Fibroblast of gingiva (primary cell): ENCODE measurements at places on chromosomes 5 and 9.

- peak; percentile 56 for DNase-seq
Measured at GRCh38 chr9:20728493-20729220, 44.6 kb downstream of the FOCAD start.

DNA sequence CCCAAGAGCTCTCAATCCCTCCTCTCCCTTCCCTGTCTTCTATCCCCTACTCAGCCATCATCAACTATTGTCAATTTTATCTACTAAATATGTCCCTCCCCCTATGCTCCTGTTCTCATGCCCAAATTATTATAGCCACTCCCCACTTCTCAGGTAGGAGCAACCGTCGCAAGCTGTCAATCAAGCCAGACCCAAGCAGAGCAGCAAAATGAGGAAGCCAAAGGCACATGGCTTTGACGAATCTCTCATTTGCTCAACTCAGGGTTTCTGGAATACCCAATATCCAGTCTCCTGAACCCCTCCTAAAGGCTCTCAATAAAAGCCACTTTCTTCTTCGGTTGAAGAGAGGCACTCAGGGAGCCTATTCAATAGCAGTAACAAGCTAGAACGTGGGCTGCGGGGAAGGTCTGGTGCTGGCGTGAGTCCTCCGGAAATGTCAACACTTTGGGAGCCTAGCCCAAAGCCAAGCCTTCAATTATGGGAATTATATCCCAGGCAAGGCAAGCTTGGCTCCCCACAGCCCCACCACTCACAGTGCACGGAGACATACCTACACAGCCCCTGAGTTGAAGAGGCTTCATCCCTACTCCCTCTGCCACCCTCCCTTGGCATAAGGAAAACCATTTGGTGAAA lies 47.7 kb downstream of the SIL1 start:
- DNase-seq = no peak

- no peak for DNase-seq
Measured at GRCh38 chr9:21414220-21414940, 5.5 kb downstream of the IFNA8 start.

DNA sequence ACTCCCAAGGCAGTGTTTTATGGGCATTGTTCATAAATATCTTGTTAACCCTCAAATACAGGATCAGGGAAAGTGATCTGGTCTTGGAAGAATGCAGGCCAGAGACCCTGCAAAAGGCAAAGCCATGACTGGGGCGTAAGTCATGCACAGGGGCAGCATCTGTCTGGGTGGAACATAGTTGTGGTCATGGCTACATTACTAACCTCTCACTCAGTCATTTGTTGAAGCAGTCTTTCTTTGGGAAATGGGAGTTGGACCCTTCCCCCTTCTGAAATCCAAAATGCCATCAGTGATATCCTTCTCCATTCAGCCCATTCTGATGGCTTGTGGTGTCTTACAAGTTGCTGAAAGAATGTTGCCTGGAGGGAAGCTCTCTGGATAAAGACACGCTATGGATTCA lies 68.1 kb downstream of the GDNF start:
- DNase-seq = peak; percentile 57

GRCh38 chr5:115295777-115296123 lies 704 bp downstream of the CCDC112 start:
- DNase-seq = no peak

- no peak for DNase-seq
Measured at GRCh38 chr5:100603141-100603540, 68.0 kb downstream of the FAM174A start.

DNA sequence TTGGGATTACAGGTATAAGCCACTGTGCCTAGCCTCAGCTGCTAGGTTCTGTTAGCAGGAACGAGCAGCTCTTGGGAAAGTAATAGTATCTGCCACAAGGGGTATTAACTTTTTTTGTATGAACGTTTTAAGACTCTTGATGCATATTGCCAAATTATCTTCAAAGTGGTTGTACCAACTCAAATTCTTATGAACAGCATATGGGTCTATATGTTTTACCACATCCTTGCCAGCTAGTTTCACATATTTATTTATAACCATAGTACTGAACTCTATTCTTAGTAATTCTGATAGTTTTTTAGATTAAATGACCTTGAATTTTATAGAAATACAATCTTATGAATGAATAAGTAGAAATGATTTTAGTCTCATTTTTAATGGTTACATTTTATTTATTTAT lies 80.9 kb downstream of the HSPA4 start:
- DNase-seq = no peak

GRCh38 chr5:44099643-44100042 lies 289.6 kb downstream of the FGF10 start:
- peak; percentile 89 for DNase-seq

- DNase-seq = no peak
Measured at GRCh38 chr5:135511761-135512575, 23.8 kb downstream of the NEUROG1 start.

DNA sequence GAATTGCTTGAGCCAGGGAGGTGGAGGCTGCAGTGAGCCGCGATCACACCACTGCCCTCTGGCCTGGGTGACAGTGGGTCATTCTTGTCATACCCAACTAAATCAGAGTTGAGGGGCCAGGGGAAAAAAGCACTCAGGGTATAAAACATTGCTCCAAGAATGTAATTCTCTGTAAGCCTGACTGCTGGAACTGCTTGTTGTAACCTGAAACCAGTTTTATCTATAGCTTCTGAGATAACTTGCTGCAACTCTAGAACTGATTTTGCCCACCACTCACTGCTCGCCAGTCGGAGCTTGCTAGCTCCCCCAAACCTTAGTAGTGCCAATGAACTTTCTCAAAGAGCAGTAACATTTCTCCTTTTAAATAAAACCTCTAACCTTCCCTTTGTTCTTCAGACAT lies 9.6 kb upstream of the MSH3 start:
- no peak for DNase-seq

- DNase-seq = no peak
Measured at GRCh38 chr5:139681112-139681458, 32.9 kb downstream of the CXXC5 start.

DNA sequence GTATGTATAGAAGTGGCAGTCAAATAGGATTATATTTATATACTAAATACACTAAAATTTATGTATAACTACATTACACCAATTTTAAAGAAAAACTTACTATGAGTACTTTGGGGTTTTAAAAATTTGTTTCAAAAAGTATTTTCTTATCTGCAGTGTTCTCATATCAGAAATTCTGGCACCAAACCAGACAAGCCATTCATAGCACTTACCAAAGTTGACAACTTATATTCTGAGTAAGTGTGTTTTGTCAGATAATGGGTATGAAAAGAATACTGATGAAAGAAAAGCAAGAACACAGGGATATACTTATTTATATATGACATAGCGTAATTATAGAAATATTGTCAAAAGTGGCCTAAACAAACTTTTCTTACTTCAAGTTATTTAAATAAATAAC lies 67.5 kb downstream of the SPEF2 start:
- DNase-seq = no peak

DNA sequence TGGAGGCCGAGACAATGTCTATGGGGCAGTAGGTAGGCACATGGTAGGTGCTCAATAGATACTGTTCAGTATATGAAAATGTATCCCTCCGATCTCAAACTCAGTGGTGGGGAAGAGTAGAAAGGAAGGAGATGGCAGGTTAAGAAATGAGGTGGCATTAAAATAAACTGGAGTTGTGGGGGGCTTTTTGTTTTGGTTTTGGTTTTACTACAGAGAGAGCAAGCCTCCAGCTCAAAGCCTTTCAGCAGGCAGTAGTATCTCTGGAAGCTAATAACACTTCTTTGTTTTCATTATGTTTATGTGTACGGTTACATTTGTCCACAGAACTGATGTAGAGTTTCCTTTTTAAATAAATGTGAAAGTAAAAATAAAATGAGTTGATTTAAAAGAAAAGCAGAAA lies 8.6 kb downstream of the MFAP3 start:
- no peak for DNase-seq

DNA sequence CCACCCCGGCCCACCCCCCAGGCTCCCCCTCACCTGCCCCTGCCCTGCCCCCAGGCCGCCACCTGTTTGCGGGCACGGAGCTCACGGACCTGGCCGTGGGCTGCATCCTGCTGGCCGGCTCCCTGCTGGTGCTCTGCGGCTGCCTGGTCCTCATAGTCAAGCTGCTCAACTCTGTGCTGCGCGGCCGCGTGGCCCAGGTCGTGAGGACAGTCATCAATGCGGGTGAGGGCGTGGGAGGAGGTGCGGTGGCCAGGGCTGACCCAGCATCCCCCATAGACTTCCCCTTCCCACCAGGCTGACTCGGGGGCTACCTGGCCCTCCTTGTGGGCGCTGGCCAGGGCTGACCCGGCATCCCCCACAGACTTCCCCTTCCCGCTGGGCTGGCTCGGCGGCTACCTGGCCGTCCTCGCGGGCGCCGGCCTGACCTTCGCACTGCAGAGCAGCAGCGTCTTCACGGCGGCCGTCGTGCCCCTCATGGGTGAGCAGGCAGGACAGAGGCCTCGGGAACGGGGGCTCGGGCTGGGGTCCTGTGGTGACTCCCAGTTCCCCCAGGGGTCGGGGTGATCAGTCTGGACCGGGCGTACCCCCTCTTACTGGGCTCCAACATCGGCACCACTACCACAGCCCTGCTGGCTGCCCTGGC lies 3.5 kb downstream of the SLC34A3 start:
- no peak for DNase-seq

DNA sequence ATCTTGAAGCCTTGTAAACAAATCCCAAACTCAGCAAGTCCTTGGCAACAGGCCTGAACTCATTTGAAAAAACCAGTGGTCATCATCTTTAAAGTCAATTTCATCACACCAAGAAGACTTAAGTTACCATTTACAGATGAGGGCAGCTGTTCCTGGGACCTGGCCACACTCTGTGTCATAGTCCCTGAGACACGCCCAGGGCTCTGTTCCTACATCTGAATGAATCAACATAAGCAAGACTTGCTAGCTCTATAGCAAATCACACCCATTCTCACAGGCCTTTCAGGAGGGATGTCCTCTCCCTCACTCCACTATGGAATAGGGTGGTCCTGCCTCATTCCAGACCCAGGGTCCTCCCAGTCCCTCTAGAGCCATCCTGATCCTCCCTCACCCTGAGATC lies 142.8 kb downstream of the NSG2 start:
- peak; percentile 14 for DNase-seq

- DNase-seq = no peak
Measured at GRCh38 chr5:4130819-4131218, 535.2 kb downstream of the IRX1 start.

GRCh38 chr9:3912817-3913216 lies 387.0 kb upstream of the RFX3 start:
- DNase-seq = no peak

DNA sequence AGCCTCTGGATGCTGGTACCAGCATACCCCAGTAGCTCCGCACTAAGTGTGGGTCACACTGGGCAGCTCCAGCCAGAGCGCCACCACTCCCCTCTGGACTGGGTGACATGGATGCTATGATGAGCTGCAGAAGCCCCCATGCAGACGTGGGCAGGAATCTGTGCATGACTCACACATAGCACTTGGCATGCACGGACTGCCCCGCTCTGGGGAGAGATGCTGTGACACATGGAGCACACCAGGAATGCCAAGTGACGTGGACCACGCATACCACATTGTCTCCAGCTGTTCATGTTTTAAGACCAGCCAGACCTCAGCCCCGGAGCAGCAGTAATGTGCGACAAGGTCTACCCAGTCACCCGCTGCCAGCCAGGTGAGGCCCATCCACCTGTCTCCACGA lies 64.1 kb downstream of the SEMA4D start:
- peak; percentile 74 for DNase-seq

DNA sequence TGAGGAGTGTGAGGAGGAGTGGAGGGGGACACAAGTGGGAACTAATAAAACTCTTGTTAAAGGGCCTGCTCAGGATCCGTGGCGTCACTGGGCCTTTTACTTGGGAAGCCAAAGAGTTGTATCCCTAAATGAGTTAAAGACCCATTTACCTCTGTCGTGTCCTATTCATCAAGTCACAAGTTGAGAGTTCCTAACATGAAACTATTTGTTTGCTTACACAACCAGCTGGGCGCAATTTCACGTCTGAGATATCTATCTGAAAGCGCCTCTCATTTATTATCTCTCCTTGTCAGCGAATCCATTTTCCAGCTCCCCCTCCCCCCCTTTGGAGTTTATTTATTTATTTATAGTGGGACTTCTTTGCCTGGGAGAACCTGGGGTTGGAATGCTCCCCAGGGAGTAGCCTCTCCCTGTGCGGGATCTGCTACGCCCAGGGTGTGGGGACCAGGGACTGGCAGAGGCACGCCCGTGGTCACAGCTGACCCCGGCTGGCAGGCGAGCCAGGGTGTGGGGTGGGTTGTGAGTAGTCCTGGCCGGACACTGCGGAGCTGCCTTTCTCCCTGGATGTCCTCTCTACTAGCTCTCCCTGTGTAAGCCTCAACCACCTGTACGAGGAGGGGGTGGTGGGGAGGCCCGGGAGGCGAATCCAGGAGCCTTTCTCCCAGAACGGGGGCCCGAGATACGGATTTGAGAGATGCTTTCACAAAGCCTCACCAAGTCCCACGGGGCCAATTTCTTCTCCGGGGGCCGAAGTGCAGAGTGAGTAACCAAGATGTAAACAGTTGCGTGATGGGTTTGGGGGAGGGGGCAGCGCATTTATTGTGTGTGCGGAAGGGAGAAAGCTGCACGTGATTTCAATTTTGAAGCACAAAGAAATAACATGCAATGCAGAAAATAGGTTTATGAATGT lies 15.3 kb downstream of the NR2F1 start:
- no peak for DNase-seq

DNA sequence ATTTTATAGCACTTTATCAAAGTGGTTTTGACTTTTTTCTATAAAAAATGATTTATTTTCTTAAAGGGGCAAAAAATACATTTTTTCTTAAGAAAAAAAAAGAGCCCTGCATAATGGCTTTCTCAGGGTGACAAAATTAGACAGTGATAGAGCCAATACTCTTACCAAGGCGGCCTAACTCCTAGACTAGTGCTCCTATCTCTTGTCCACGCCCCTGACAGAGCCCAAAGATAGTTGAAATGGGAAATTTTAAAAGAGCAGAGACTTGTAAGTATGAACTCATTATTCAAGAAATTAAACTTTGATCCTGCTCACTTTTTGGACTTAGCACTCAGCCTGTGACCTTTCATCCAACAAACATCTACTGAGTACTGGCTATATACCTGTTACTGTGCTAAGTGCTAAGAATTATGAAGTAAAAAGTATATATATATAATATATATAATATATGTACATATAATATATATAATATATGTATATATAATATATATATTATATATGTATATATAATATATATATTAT lies 1.2 kb downstream of the INVS start:
- no peak for DNase-seq

GRCh38 chr5:88660264-88660946 lies 222.6 kb downstream of the MEF2C start:
- no peak for DNase-seq

GRCh38 chr9:23741351-23741750 lies 84.7 kb downstream of the ELAVL2 start:
- no peak for DNase-seq
